ENCODE measurements at places on chromosomes 3 and 15. TPM values are rescaled to one million over a fixed set of nuclear protein-coding genes. Genes with fewer than 3 reads are reported as not detected.
A peak's percentile ranks its signal among the peaks of the same experiment; 100 is the strongest.

DNA sequence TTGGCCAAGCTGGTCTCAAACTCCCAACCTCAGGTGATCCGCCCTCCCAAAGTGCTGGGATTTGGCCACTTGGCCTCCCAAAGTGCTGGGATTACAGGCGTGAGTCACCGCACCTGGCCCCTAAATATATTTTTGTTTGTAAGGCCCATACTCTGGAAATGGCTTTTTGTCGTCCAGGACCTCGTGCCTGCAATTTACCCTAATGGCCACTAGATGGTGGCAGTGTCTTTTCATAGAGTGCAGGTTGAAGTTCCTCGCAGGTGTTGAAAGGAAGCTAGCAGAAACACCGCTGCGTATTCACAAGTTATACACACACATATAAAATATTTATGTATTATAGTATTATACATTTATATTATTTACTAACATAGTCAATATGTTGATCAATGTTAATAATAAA, 97.2 kb downstream of the LRTM1 start:
- peak; percentile 24 for DNase-seq

Gene IGSF11
- 0.40 TPM for total RNA-seq

GRCh38 chr15:31270767-31271166, 55.9 kb upstream of the KLF13 start:
- no peak for DNase-seq

DNA sequence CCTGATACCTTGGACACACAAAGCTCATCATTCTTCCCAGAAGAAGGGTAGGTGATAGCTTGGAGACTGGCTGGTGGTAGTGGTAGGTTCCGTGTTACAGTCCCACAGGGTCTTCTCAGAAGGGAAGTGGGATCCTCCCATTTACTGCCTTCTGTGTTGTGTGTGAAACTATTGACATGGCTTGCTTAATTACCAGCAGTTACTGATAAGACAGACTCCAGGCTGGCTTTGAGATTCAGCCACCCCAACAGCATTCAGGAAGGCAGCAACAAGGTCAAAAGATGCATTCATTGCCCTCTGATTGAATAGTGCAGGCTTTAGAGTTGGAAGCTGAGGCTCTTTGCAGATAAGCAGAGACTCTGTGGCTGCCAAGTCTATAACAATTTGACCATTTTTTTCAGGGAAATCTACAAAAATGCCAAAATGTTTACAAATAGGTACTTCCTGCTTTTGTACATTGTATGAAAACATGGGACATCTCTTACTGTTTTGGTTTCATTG, 7.7 kb downstream of the ARNT2 start:
- no peak for DNase-seq

DNA sequence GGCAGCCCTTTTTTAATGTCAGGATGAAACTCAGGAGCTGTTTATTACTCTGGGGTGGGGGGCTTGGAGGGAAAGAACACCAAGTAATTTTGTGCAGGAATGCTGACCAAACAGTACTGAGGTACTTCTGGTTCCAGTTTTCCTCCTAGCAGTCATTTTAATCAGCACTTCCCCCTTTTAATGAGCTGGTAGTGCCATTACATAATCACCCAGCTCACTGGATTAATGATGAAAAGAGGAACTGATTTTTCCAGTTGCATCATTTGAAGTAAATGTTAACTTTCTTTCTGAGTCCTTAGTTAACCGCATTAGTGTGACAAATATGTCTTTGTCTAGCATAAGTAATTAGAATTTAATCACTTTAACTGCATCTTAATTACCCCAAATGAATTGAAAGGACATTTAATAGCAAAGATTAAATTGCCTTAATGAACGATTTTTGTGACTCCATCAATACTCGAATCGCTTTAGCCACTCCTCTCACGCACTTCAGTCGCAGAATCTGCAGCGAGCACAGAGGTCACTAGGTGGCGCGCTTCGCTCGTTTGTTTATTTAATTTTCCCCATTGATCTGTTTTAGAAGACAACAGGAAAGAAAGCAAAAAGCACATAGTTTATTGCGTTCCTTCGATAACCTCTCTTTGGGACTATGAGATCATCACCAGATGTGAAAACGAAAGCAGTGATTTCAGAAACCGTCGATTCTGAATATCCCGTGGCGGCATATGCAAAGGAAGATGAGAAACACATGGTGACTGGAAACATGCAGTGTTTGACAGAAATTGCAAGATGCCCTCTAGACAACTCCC, 9.8 kb downstream of the ONECUT1 start:
- DNase-seq, result peak; percentile 73

Gene CCDC191
- 3.0 TPM for total RNA-seq

- DNase-seq, result no peak
Measured at GRCh38 chr15:39399600-39399999, 181.3 kb upstream of the THBS1 start.

Gene TEX55
- total RNA-seq, result not detected

- DNase-seq, result no peak
Measured at GRCh38 chr15:45326280-45326679, 52.1 kb downstream of the GATM start.

- peak; percentile 94 for DNase-seq
Measured at GRCh38 chr3:48989796-48990635, at the start of gene P4HTM. Gene P4HTM, plus strand, starts transcription at chr3:48990241. Its CDS starts 16 bp downstream, at chr3:48990257.

Gene RAB43
- total RNA-seq, result 22.2 TPM

- no peak for DNase-seq
Measured at GRCh38 chr3:18512007-18512406, 86.9 kb upstream of the SATB1 start.

GRCh38 chr15:47485419-47485818, 231.9 kb upstream of the SEMA6D start:
- DNase-seq, result no peak

Gene ROPN1B
- total RNA-seq, result not detected

- no peak for DNase-seq
Measured at GRCh38 chr15:39056357-39056756, 491.7 kb upstream of the RASGRP1 start.

- no peak for DNase-seq
Measured at GRCh38 chr3:128123156-128123537, 465 bp downstream of the RUVBL1 start.

- DNase-seq, result no peak
Measured at GRCh38 chr3:102053375-102053989, 204.2 kb downstream of the NFKBIZ start.

DNA sequence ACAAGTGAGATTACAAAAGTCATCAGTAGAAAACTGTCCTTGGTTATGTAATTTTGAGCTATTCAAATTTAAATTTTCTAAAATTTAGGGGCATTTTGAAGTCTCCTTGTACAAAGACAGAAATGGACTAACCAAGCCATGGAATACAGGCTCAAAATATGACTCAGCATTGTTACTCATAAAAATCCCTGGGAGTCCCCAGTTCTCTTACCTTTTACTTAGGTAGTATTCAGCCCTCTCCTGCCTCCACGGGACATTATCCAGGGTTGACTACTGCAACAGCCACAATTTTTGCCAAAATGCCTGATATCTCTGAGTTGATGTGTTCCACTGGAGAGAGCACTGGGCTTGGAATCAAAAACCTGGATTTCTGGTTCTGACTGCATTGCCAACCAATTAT, 25.0 kb downstream of the CLDN18 start:
- no peak for DNase-seq

- DNase-seq, result no peak
Measured at GRCh38 chr15:58206151-58206550, 68.0 kb downstream of the AQP9 start.

Gene GOLGA8T
- total RNA-seq, result not detected

DNA sequence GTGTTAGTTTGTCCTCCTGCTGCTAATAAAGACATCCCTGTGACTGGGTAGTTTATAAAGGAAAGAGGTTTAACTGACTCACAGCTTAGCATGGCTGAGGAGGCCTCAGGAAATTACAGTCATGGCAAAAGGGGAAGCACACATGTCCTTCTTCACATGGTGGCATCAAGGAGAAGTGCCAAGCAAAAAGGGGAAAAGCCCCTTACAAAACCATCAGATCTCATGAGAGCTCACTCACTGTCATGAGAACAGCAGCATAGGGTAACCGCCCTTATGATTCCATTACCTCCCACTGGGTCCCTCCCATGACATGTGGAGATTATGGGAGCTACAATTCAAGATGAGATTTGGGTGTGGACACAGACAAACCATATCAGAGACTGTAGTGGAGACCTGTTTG, 27.0 kb downstream of the TM2D3 start:
- no peak for DNase-seq

DNA sequence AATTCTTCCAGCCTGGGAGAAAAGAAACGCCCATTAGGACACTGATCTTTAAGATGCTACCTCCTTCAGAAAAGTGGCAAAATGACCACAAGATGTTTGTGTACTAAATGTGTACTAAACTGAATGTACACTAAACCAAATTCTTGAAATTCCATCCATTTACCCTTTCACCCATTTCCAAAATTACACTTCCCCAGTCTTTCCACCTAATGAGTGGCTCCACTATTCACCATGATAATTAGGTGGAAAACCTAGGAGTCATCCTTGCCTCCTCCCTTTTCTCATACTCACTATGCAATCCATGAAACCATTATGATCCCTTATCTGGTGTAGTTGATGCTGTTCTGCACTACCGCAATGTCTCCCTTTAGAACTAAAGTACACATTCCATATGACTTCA, 452.1 kb upstream of the THBS1 start:
- DNase-seq, result no peak

- DNase-seq, result no peak
Measured at GRCh38 chr15:85825118-85825517, 30.4 kb upstream of the KLHL25 start.

Gene LRTM1
- not detected for total RNA-seq

- no peak for DNase-seq
Measured at GRCh38 chr15:69068157-69068556, 53.7 kb downstream of the NOX5 start.

Gene DNAJA4
- 3.2 TPM for total RNA-seq

Gene FGF7
- 13.0 TPM for total RNA-seq

- no peak for DNase-seq
Measured at GRCh38 chr3:83738202-83738601, 1220.6 kb upstream of the CADM2 start.

Gene SMCO1
- not detected for total RNA-seq

Gene SPTSSB
- 5.0 TPM for total RNA-seq

DNA sequence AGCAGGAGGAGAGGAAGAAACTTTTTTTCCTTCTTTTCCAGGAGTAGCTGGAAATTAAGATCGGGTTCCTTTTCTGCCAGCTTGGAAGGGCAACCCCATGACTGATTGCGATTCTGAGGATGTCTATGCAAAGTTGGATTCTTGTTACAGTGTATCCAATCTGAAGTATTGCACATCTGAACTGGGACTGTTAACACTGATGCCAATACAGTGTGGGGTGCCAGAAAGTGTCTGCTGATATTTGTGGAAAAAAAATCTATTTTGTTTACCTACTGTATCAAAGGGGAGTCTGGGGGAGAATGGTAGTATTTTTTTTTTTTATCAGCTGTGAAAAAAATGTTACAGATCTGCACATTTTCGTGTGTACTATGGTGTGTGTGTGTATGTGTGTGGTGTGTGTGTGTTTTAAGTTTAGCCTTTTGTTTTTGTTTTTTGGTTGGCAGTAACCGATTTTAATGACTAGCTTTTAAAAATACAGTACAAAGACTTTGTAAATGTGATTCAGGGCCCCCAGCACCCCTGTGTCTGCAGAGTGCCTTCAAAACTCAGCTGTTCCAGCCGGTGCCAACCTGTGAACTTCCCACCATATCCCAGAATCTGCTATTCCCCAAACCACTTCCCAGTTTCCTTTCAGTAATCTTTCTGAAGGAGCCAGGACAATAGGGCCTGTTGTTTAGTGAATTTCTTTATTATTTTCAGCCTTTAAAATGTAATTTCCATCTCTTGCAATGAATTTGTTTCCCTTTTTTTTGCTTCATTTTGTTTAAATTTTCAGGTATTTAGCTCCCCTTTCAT, 1.9 kb downstream of the RAP2B start:
- DNase-seq, result peak; percentile 8
